Astrocyte of the cerebellum (primary cell): ENCODE measurements at places on chromosomes 3 and 15.

- no peak for DNase-seq
Measured at GRCh38 chr3:123695731-123696640, 111.1 kb upstream of the HACD2 start.

GRCh38 chr3:50237133-50237651 lies 1.2 kb downstream of the GNAI2 start:
- no peak for DNase-seq

DNA sequence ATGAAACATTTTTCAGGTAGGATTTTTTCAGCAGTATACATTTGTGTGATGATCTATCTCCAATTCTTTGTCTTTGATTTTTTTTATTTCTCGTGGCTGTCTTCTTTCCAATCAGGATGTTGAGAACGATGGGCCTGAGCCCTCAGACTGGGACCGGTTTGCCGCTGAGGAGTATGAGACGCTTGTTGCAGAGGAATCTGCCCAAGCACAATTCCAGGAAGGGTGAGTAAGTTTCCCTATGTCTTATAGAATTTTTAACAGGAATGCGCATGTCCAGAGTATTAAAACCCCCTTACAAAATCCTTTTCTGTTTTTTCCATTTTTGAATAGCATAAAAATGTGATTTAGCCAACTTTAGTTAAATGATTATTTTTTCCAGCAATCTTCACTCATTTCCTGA lies 90.0 kb downstream of the MSL2 start:
- no peak for DNase-seq

DNA sequence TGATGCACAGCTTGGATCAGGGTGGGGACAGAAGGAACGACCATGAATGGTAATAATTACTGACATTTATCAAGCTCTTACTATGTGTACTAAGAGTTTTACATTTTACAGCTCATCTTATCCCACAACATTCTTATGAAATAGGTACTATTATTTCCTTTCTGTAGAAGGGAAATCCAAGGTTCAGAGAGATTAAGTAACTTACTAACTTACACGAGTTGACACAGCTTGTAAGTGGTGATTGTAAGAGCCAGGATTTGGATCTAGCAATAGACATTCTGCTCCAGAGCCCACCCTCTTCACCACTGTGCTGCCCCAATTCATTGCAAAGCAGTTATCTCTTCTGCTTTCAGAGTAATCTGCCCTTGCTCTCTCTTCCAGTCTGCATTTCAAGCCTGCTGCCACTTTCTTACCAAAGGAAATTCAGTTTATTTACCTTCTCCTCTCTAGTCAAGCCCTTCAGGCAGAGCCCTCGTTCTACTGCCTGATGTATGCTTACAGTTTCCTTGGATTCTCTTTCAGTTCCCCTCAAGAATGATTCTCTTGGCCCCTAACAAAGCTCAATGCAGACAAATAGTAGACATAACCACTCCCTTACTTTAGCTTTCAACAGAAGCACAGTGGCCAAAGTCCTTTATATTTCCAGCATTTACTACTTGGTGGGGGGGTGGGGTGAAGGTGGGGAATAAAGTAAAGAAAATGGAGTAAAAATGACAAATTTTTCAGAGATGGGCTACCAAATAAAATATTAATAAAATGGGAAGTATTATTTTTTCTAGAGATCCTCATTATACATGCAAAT lies 65.8 kb downstream of the ATP8B4 start:
- no peak for DNase-seq

- no peak for DNase-seq
Measured at GRCh38 chr15:31195871-31196270, 94.3 kb upstream of the TRPM1 start.

- no peak for DNase-seq
Measured at GRCh38 chr3:52539010-52539653, 2.7 kb downstream of the UQCC5 start.

DNA sequence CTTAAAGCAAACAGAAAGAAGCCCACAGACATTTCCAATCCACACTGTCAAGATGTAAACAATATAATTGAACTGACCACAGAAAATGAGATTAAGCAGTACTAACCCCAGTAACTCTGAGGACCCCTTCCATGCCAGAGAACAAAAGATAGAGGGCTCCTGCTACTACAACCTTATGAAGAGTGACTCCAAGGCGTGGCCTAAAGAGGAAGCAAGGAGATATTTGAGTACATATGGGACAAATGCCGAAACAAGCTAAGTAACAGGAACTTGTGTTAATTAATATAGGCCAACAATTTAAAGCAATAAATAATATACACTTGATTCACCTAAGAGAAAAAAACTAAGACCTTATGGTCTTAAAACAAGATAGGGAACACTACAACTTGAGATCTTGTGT lies 25.0 kb upstream of the VPS39 start:
- no peak for DNase-seq
